Stimulated activated CD8-positive, alpha-beta memory T cell treated with anti-CD3 and anti-CD28 coated beads, Interleukin-7, amount 100 ng/mL, for 4 hours (primary cell): ENCODE measurements at places on chromosomes 3 and 15.

DNA sequence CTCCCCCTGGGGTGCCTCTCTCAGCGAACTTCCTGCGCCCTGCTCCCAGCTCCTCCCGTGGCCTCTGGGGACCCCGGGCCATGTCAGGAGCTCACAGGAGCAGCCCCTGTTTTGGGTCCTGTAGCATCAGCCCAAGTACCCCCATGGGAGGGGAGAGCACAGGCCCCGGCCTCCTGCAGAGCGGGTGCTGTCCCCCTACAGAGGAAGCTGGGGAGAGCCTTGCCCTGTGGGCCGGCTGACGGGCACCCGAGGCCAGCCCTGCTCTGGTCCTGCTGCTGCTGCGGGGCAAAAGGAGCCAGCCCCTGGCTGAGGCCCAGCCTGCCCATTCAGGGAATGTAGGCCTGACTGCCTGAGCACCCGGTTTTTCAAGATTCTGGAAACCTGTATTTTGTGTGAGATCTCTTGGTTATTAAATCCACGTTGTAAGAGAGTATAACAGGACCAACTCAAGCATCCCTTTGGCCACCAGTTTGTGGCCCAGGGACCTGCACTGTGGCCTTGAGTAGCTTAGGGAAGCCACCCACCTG lies 12.4 kb downstream of the PLXNA1 start:
- no peak for DNase-seq

GRCh38 chr3:83625261-83625660 lies 1333.5 kb upstream of the CADM2 start:
- DNase-seq = no peak

DNA sequence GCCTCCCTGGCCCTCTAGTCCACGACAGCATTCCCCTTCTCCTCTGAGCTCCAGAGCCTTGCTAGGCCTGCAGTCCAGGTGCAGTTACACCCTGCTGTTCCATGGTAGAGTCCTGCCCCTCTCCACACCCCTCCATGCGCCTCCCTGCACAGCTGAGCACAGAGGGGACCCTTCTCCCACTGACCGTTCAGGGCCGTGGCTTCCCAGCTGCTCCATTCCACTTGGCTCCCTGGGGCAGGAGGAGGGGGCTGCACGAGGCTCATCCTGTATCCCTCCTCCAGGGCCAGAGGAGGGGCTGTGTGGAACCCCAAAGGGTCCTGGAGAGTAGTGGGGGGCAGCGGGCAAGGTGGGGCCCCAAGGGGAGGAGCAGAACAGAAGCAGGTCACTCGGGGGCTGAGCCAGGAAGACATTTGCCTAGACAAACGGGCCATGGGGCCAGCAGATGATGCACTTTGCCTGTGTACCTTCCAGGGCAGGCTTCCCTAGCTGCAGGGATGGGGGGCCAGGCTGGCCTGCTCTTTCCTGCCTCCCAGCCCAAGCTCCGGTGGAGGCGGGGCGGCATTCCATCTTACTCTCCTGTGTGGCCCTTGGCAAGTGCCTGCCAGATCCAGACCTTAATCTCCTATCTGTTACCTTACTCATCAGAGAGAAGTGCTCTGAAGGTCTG lies 20.7 kb upstream of the GOLGA6C start:
- no peak for DNase-seq

DNA sequence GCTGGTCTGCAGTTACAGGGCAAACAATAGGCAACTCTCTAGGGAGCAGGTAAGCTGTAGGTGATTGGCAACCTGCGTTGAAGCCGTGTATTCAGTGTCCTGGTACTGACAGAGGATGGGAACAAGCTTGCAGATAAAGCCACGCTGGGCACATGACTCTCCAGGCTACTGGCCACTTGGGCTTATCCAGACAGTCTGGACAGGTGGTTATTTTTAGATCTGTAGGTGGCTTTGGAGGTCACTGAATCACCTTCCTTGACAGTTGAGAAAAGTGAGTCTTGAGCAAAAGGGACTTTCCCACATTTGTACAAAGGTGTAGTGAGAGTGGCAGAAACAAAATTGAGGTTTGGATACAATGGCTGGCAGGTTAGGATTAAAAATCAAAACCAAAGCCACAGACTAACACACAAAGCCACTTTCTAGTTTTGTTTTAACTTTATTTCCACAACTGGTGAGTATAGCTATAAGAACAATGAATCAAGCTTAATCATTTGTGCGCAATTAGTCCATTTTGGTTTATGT lies 22.3 kb upstream of the IL1RAP start:
- no peak for DNase-seq

DNA sequence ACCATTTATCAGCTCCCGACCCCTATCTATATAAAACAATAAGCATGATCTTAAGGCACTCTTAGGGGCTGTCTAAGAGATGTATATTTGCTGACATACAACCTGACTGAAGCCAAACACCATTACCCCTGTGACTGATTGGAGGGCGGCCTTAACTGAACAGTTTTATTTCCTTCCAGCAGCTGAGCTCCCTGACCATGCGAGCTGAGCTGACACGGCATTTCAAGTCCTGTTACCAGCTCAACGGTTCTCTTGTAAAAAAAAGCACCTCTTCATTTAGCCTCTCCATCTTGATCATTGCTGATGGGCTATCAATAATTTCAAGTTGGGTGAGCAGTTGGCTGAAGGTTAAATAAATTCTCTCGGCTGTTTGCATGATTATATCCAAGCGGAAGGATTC lies 33.4 kb upstream of the BNIP2 start:
- no peak for DNase-seq

GRCh38 chr3:78257951-78258530 lies 1218.1 kb downstream of the ROBO2 start:
- DNase-seq = no peak

GRCh38 chr3:77489216-77489615 lies 449.3 kb downstream of the ROBO2 start:
- no peak for DNase-seq

DNA sequence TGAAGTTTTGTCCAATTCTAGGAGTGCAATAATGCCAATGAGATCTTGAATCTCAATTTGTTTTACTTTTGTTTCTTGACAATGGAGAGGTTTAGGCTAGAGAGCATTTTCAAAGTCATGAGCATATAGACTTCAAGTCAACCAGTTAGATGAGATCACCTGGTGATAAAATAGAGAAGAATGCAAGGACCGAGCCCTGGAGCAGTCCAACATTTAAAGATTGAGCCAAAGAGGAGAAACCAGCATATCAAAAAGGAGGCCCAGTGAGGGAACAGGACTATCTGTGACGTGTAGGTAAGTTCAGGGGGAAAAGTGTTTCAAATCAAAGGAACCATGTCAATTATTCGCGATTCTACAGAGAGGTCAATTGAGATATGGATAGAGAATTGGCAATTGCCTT lies 1.7 kb upstream of the PIAS1 start:
- DNase-seq = no peak

DNA sequence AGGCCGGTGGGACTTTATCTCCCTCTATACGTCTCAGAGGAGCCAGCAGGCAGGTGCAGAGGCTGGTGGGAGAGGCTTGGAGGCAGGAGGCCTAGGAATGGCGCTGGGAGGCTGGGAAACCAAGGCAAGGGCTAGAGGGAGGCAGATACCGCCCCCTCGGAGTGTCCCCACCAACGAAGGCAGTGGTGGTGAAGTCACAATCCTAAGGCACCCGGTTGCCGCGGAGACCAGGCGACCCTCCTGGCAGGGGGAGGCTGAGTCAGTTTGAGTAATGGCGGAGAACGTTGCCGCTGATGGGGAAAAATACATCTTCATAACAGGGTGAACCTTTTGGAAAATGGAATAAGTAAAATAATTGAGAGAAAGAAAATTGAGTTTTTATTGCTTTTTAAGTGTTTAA lies 29.9 kb upstream of the CACNA2D2 start:
- no peak for DNase-seq

GRCh38 chr15:95684126-95684525 lies 646.4 kb upstream of the NR2F2 start:
- no peak for DNase-seq

- no peak for DNase-seq
These were observed 52.8 kb downstream of the CDIN1 start for GRCh38 chr15:36632226-36632625.

DNA sequence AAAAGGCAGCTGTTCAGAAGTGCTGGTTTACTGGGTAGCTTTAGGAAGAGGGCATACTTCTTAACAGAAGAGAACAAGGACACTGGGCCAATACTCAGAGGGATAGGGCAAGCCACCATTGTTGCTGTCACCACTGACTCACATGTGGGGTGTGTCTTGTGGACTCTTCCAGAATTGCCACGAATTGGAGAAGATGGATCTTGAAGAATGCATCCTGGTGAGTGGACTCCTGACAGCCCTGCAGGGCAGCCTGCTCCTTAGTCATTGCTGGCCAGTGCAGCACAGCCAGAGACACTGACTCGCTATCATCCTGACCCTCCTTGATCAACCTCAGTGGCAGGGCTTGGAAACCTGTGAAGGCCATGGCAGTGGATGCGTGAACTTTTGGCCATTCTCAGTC lies 62.3 kb downstream of the UBP1 start:
- DNase-seq = no peak

GRCh38 chr3:69540706-69541581 lies 155.1 kb upstream of the FRMD4B start:
- DNase-seq = no peak

DNA sequence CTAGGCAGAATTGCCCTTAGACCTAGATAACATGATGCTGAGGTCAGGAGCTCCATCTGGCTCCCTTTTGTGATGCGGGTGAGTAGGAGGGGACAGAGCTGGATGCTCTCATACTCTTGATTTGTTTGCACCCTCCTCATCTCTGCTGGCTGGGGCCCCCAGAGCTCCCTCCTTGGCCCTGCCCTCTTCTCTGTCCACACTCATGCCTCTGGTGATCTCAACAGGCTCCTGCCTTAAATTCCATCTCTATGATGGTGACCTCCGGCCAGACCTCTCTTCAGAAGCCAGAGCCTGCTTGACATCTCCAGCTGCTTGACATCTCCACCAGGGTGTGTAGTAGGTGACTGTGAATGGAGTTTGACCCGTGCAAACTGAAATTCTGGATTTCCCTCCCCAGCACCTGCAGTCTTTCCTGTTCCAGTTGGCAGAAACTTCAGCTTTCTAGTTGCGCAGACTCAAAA lies 4.3 kb upstream of the FGD5 start:
- no peak for DNase-seq

- DNase-seq = no peak
These were observed 65.9 kb upstream of the TNIK start for GRCh38 chr3:171526146-171526545.

DNA sequence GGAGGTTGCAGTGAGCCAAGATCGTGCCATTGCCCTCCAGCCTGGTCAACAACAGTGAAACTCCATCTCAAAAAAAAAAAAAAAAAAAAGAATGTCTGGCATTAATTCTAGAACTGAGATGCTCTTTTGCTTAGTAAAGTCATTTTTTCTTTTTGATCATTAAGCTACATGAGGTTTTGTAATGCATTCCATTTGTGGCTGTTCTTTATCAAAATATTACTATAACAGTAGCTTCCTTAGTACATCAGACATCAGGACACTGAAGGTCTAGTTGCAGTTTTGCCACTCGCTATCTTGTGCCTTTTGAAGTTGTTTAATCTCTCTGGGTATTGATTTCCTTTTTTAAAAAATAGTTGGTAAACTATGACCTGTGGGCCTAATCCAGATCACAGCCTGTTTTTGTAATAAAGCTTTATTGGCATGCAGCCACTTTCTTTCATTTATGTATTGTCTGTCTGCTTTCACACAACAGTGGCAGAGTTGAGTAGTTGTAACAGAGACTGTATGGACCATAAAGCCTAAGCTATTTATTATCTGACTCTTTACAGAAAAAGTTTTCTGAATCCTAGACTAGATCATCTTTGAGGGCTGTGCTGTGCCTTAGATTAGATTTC lies 76.6 kb downstream of the SLC25A26 start:
- DNase-seq = no peak

DNA sequence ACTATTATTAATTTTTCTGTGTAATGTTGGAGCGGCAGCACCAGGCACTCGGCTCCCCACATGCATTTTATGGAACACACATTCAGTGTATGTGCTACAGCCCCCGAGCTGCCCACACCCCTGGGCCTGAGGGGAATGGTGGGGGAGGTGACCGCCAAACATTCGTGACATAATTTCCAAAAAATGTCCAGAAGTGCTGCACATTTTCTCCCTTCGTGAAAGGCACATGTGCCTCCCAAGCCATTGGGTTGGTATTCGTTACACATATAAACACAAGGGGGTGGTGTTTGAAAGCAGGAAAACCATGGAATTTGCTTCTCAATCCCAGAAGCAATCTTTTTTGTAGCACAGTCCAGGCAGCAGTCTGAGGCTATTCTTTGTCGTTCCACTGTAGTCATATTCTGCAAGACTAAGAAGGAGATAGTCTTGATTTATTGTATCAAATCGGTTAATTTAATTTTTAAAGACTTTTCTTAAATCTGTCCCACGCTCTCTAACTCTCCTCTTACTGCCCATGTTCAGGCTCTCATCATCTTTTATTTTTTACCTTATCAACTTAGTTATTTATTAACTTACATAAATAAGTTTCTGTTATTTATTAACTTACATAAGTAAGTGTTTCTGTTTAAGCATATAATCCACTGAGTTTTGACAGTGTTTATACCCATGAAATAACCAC lies 39.2 kb upstream of the POLR2M start:
- no peak for DNase-seq

DNA sequence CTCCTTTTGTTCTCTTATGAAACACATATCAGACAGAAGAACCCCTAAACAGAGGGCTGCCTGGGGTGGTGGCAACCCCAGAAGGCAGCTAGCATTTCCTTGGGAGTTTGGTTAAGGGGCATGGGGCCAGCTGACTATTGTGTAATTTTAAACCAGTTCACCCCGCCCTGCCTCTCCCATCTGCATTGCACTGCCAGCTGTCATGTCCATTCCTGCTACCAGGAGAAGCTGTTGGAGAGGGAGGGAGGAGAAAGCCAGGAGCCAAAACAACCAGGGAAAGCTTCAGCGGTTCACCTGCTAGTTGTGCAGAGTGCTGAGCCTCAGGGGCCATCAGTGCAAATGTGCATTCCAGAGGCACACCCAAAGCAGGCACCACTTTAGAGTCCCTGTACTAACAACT lies 47.6 kb upstream of the ATP1B3 start:
- no peak for DNase-seq

GRCh38 chr15:80990955-80991354 lies 1.3 kb upstream of the MESD start:
- no peak for DNase-seq

- no peak for DNase-seq
These were observed 16.1 kb downstream of the POU1F1 start for GRCh38 chr3:87260270-87260669.

DNA sequence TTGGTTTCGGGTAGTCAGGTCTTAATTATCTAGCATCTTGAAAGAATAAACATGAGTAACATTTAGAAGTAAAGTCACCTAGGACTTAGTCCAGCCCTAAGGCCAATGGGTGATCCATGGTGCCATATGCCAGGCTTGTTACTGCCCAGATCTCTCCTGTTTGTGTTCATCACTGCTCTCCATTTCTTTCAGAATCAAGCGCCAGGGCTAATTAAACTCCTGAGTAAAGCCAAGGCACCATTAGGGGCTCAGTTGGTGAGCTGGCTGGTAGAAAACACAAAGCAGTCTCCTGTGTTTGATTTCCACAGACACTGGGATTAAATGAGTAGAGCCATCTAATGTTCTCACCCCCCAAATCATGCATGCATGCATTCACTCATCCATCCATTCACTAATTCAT lies 11.3 kb downstream of the CYP19A1 start:
- no peak for DNase-seq

- DNase-seq = no peak
These were observed 22.1 kb upstream of the HEG1 start for GRCh38 chr3:125077864-125078263.

- peak; percentile 12 for DNase-seq
These were observed 45.8 kb upstream of the SEC13 start for GRCh38 chr3:10366651-10367101.
